ENCODE measurements at places on chromosomes 7 and 10. TPM values are rescaled to one million over a fixed set of nuclear protein-coding genes. Genes with fewer than 3 reads are reported as not detected.

DNA sequence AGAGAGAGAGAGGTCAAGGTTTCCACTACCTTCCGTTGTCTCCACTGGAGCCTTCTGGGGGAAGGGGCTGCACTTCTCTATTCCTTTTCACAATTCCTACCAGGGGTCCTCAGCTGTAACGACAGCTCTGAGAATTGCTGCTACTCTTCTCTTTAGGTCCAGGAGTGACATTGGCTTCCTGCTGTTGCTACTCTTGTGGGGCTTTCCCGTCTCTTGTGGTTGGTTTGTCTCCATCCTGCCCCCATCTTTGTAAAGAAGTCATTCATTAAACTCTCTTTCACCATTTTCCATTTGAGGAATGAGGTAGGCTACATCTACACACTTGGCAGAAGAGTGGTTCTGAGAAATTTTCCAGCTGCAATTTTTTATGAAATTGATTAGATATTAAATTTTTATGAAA is 238.8 kb upstream of the LYZL1 start:
- DNase-seq: no peak

- DNase-seq: no peak
Measured at GRCh38 chr7:12436896-12437535, 33.4 kb upstream of the VWDE start.

DNA sequence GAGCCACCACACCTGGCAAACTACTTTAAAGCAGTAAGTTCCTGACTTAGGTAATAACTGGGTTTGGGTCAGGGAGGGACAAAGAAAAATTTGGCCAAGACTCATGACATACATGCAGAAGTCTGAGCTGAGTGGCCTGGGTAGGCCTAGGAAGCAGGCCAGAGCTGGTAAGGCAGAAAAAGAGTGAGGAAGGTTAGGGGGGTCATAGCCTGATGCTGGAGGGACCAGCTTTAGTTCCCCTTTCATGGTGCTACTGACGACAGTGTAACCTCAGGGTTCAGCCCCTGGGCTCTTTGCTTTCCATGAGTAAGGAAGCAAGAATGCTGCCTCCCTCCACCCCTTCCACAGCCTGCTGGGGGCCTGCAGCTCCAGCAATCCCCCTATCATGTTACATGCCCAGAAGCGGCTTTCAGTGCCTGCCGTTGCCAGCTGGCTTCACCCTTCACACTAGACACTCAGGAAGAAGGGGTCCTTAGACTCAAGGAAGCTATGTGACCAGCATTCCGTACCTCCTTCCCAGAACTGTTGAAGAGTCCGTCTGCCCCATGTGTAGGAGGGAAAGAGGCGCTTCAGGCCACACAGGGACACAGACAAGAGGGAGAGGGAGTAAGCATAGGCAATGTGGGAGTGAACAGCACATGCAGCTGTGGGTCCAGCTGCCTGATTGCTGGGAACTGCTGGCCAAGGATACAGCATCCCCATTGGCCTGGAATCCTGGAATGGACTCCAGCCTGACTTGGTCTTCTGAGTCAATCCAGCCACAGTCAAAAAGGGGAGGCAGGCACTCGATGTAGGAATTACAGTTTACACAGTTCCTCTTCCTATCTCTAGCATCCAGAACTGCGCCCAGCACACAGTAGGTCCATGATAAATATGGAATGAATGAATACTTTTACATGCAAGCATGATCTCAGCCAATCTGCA is 4.1 kb upstream of the PLAU start:
- peak; percentile 50 for DNase-seq

GRCh38 chr7:66869660-66870450 is 51.2 kb upstream of the TMEM248 start:
- DNase-seq: no peak

- no peak for DNase-seq
Measured at GRCh38 chr10:132687181-132687892, 98.6 kb downstream of the NKX6-2 start.

GRCh38 chr10:82660205-82660604 is 785.2 kb downstream of the NRG3 start:
- no peak for DNase-seq

The RNF32 gene
- total RNA-seq: 3.7 TPM

The ZC3HAV1L gene
- 6.0 TPM for total RNA-seq

The PAX4 gene
- 0.96 TPM for total RNA-seq

- DNase-seq: no peak
Measured at GRCh38 chr7:139821349-139822105, 7.5 kb upstream of the TBXAS1 start.

- no peak for DNase-seq
Measured at GRCh38 chr10:74163319-74164068, 12.5 kb downstream of the ADK start.

DNA sequence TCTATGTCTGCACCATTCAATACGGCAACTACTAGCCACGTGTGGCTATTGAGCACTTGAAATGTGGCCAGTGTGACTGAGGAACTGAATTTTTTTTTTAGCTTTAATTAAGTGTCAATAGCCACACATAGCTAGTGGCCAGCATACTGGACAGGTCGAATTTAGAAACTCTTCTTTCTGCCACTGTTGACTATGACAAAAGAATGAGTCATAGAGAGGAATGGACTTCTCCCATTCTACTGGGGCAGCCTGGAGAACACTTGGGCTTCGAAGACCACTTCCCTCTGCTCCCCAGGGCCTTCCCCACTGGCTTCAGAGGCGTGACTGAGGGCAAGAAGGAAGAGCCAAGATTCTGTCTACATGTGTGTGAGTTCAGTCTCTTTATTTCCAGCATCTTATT is 137.5 kb downstream of the SNX10 start:
- DNase-seq: no peak

DNA sequence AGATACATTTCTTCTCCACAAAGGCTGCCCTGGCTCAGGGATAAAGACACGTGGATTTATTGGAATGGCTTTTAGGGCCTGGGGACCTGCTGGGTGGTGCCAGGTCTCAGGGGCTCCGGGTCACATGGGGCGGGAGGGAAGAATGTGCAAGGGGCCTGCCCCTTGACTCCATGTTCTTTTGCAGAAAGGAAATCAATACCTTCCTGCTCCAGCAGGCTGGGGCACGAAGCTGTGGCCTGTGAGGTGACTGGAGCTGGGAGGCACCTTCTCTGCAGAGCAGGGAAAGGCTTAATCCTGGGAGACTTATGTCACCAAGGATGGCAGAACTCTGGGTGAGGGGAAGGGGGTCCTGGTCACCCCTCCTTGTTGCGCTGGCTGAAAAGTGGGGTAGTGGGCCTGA is 42.3 kb upstream of the GNA12 start:
- DNase-seq: no peak

The SLC26A4 gene
- 0.48 TPM for total RNA-seq

DNA sequence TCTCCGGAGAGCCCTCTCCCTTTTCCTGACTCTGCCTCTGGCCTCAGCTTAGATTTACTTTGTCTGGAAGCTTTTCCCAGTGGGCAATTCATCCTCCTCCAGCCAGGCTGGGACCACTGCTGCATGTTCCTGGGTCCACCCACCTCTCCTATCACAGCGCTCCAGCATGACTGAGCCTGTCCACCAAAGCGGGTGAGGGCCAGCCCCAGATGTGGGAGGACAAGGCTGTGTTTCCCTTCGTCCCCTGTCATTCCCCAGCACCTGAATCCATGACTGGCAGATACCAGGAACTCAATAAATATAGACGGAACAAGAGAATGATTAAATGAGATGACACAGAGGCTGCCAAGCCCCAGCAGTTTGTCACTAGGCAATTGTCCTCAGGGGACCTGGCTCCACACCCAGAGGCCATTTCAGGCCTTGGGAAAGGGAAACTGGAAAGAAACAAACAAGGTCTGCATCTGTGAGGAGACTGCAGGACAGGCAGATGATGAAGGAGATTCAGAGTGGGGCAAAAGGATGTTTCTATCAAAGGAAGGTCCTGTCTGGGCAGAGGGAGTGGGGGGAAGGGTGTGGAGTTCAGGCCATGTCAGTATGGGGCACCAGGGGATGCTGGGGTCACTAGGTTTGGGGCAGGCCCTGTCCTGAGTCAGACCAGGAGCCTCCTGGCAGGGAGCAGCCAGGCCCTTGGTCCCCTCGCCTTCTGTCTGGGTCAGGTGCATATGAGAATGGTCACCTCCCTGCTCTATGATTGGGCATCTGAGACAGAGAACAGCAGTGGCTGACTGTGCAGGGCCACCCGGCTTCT is 576.4 kb downstream of the GRID1 start:
- no peak for DNase-seq

GRCh38 chr10:28593811-28594210 is 60.9 kb downstream of the WAC start:
- no peak for DNase-seq

The AMZ1 gene
- 0.61 TPM for total RNA-seq

GRCh38 chr7:99253369-99253768 is 19.3 kb upstream of the MYH16 start:
- no peak for DNase-seq

The HMX3 gene
- 0.92 TPM for total RNA-seq

The WDFY4 gene
- 2.1 TPM for total RNA-seq

GRCh38 chr10:116490028-116490662 is 55.6 kb upstream of the PNLIP start:
- no peak for DNase-seq

The SPDYE6 gene
- not detected for total RNA-seq

The TRIM73 gene
- 5.7 TPM for total RNA-seq

DNA sequence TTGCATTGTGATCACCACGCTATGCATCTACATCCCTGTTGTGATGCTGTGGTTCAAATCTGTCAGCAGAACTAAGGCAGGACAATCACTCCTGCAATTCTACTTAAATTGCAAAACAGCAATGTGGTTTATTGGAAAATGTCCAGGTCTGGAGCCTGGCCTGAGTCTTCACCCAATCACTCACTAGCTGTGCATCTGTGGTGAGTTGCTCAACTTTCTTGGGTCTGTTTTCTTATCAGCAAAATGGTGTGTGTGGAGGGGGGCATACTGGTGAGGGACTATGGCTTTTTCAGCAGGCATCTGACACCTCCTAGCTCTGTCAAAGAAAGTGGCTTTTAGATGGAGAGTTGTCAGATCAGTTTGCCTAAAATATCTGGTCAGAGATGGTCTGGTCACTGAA is 108.3 kb upstream of the FEZF1 start:
- no peak for DNase-seq

The GRM3 gene
- not detected for total RNA-seq

DNA sequence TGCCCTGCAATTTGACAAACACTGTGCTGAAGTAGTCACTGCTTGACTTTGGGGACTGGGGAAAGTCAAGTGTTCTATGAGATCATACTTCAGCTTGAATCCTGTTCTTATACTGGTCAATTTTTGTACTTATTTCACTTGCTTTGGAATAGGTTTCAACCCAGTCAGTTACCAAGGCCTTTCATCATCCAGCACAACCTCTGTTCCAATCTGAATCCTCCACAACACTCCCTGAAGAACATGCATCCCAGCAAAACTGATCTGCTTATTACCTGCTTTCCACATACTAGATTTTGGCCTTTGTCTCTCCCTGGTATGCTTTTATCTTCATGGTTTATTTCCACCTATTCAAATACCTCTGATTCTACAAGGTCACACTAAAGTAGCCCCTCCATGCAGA is 29.5 kb downstream of the DPY19L1 start:
- no peak for DNase-seq

- DNase-seq: peak; percentile 58
Measured at GRCh38 chr7:148883266-148884048, 634 bp downstream of the EZH2 start.

DNA sequence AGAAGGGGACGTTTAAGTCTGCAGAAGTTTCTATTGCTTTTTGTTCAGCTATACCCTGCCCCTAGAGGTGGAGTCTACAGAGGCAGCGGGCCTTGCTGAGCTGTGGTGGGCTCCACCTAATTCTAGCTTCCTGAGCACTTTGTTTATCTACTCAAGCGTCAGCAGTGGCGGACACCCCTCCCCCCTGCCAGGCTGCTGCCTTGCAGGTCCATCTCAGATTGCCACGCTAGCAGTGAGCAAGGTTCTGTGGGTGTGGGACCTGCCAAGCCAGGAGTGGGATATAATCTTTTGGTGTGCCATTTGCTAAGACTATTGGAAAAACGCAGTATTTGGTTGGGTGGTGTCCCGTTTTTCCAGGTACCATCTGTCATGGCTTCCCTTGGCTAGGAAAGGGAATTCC is 147.3 kb upstream of the PRPS1L1 start:
- DNase-seq: no peak

The RP9 gene
- 11.5 TPM for total RNA-seq

GRCh38 chr7:108017776-108018151 is 14.8 kb upstream of the LAMB1 start:
- DNase-seq: no peak

The EVX1 gene
- not detected for total RNA-seq

DNA sequence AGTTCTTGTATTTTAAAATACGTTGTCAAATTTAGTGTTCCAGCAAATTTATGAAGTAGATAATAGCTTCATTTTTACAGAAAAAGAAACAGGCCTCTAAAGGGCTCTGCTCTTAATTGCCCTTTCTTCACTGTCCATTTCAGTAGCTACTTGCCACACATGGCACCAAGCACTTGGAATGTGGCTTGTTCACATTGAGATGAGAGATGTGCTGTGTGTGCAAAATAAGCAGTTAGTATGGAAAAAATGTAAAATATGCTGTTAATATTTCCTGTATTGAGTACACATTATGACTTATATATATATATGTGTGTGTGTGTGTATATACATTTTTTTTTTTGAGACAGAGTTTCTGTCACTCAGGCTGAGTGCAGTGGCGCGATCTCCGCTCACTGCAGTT is 19.5 kb downstream of the RBM33 start:
- no peak for DNase-seq

The BAIAP2L1 gene
- total RNA-seq: 65.4 TPM

GRCh38 chr10:63007112-63007511 is 126.0 kb upstream of the NRBF2 start:
- no peak for DNase-seq

GRCh38 chr7:108211382-108212201 is 81.4 kb upstream of the LAMB4 start:
- peak; percentile 21 for DNase-seq

The SEMA3C gene
- 150 TPM for total RNA-seq

- DNase-seq: peak; percentile 57
Measured at GRCh38 chr7:85186521-85187241, at the start of gene SEMA3D. Gene SEMA3D, minus strand, starts transcription at chr7:85187056. Its CDS starts 65,165 bp downstream, at chr7:85121891.

All from mucosa of descending colon (tissue), 3 donors.